ENCODE measurements at places on chromosomes 11 and 22. TPM values are rescaled to one million over a fixed set of nuclear protein-coding genes. Genes with fewer than 3 reads are reported as not detected.

Gene LAYN
- total RNA-seq, result 13.0 TPM

DNA sequence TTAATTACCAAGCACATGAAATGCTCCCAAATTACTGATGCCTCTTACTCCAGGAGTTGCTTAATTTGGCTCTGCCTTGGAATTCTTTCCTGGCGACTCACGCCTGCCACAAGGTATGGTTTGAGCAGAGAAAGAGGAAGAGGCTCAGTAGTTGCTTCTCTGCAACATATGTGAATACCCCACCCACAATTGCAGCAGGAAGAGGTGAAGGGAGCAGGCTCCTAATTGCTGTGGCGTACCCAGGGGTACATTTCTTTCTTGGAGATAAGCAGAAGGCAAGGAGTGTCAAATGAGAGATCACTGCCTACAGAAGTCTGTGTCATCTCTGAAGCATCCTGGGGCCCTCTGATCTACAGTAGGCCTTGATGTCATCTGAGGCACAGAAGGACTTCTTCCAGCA, 10.6 kb upstream of the NNMT start:
- DNase-seq, result no peak

DNA sequence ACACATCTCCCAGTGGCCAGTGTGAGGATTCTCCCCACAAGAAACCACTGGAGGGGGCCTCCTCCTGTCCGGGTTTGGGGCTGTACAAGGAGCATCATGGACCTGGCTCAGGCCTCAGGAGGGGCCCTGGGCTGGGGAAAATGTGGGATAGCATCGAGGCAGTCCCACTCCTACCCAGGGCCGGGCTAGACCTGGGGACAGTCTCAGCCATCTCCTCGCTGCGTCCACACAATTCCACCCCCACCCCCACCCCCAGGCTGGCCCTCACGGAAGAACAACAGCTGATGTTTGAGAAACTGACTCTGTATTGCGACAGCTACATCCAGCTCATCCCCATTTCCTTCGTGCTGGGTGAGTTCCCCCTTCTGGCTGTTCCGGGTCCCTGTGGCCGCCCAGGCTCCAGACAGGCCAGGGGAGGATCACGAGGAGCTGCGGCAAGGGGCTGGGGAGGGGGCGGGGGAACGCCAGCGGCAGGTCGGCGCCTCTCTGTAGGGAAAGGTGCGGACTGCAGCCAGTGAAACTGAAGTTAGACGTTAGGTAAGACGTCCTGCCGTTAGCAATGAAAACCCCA, 4.8 kb downstream of the BEST1 start:
- no peak for DNase-seq

DNA sequence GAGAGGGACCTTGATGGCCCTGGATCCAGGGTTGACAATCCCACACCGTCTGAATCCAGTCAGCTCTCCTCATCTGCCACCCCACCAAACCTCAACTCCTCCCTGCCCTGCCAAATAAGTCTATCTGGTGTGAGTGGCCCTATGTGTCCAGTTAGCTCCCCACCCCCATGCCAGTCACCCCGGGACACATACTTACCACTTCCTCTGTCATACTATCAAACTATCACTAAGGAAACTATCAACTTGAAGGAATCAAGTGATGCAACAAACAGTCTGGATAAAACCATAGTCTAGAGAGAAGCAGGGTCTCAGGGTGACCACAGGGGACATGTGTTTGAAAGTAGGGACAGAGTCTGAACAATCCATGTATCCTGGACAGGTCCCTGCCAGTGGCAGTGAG, 13.2 kb upstream of the CSF2RB start:
- no peak for DNase-seq

Gene TMPRSS13
- not detected for total RNA-seq

All from dorsolateral prefrontal cortex (tissue), 122 donors.